IPS DF 19.7 (cell line): ENCODE measurements at places on chromosomes 1 and 21.

GRCh38 chr1:7264101-7264500 is 478.8 kb downstream of the CAMTA1 start:
- DNase-seq, result no peak

DNA sequence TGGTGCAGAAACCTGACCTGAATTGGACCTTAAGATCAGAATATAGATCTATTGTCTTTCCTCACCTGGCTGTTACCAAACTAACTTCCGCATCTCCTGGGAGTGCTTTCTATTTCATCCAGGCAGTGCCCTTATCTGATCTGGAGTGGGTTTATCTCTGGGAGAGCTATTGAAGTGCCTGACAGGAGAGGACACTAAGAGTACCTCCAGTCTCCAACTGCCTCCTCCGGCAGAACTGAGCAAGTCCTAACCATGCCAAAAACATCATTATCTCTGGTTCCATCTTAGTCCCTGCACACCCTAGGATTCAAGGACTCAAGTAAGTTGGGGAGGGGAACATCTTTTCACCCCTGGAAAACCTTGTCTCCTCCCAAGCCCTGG is 12.4 kb upstream of the KCNJ15 start:
- DNase-seq, result no peak

DNA sequence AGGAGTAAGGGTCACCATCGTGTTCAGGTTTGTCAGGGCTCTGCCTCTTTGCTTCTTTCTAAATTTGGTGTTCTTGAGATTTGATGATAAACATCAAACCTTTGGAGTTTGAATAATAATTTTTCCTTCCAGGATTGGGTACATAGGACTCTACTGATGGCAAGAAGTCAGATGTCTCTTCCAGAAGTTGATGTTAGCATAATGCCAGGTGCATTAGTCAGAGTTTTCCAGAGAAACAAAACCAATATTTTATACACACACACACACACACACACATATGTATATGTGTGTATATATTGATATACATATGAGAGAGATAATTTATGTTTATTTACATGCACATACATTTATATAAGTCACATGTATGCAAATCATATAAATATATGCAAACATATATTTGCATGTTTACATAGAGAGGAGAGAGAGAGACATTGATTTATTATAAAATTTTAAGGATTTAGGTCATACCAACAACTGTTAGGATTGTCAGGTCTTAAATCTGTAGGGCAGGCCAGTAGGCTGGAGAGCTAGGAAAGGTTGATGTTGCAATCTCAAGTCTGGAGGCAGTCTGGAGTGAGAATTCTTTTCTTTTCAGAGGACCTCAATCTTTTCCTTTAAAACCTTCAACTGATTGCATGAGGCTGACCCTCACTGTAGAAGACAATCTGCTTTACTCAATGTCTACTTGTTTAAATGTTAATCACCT is 199.2 kb downstream of the HLX start:
- DNase-seq, result no peak

DNA sequence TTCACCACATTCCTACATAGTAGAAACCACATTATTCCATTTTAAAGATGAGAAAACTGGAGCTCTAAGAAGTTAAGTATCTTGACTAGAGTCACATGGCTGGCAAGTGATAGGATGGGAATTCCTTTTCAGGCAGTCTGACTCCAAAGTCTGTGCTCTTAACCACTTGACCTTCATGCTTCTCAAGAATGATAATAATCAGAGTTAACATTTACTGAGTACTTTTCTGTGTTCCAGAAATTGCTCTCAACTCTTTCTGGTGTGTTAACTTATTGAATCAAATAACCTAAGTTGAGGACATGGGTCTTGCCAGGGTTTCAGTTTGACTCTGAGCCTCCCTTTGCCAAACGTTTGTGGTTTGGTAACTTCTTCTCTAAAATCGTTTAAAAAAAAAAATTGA is 169.4 kb downstream of the RASAL2 start:
- no peak for DNase-seq

DNA sequence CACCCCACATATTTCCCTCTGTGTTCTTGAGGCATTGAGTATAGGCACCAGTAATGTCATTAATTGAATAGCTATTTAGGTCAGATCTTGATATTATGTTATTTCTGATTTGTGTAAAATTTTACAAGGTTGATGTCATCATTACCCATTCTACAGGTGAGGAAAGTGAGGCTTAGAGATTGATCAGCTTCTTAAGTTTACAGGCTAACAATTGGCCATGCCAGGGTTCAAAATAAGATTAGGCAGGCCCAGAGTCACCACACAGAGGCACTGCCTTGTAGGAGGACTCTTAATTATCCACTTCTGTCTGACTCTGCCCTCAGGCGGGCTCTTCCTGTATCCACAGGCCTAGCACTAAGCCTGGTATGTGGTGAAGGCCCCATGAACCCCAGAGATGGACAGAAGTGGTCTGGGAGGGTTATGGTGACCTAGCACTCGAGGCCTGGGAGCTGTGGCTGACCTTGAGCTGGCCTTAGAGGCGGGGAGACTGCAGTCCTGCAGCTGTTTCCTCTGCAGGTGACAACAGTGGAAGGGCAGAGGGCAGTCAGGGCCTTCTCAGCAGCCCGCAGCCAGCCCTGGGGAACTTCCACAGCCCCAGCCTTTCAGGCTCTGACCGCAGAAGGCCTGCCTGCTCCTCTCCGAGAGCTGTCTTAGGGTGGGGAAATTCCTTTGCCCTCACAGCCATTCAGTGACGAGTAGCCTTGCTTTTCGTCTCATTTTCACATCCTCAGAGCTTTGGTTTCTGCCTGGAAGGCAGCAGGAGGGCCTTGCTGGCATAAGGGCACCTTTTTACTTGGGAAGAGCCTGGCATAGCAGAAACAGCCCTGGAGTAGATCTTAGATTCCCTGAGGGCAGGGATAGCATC is 12.2 kb downstream of the ZDHHC18 start:
- no peak for DNase-seq

GRCh38 chr1:172977296-172978017 is 73.3 kb downstream of the TNFSF18 start:
- no peak for DNase-seq

DNA sequence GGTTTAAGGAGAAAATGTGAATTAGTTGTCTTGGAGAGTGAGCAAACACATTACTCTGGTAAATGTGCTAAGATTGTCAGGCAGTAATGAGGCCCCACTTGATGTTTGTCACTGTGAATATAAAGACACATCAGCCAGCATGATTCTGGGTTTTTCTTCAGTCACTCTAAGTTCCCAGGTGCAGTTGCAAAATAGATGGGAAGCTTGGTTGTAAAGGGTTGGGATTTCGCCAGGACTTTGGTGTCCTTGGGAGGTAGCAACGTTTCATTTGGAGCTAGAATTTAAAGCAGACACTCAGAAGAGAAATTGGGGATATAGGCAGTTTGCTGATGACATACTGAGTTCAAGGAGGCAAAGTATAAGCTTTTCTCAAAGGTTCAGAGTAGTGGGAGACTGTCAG is 154.3 kb downstream of the MAST2 start:
- DNase-seq, result no peak

DNA sequence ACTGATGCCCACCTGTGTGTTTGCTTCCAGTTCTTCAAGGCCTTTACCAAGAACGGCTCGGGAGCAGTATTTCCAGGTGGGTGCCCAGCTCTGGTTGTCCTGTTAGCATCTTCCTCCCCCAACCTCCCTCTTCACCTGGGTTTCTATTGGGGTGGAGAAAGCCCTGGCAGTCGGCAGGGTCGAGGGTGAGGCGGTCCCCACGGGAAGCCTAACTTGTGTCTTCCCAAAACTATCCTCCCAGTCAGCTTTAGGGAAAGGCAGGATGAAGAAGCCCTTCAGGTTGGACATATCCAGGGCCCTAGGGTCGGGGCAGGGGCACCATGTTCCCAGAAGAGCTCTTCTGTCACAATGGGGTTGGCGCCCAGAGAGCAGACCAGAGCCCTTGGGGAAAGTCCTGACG is 20.6 kb downstream of the QSOX1 start:
- DNase-seq, result no peak

GRCh38 chr1:112322018-112322417 is 74.0 kb upstream of the CTTNBP2NL start:
- no peak for DNase-seq

DNA sequence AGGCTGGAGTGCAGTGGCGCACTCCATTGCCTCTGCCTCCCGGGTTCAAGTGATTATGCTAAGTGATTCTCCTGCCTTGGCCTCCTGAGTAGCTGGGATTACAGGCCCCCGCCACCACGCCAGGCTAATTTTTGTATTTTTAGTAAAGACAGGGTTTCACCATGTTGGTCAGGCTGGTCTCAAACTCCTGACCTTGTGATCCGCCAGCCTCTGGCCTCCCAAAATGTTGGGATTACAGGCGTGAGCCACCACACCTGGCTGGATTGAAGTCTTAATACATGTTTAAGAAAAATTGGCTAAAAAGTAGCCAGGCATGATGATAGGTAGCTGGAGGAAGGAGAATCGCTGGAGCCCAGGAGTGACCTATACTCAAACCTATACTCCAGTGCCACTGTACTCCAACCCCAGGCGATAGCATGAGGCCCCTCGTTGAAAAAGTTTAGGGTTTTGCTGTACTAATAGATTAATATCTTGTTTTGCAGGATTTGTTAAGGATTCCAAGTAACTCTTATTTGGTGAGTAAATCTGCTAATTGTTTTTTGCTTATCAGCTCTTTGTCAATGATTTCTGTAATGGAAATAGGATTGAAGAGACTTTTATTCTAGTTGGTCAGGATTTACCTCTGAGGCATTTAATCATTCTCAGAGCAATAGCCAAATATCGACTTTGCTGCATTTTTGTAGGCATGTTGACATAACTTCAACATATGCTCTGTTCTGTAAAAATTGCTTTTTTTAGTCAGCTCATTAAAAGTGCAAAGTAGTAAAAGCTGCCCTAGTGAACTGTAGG is 2.0 kb downstream of the RCC1 start:
- no peak for DNase-seq

DNA sequence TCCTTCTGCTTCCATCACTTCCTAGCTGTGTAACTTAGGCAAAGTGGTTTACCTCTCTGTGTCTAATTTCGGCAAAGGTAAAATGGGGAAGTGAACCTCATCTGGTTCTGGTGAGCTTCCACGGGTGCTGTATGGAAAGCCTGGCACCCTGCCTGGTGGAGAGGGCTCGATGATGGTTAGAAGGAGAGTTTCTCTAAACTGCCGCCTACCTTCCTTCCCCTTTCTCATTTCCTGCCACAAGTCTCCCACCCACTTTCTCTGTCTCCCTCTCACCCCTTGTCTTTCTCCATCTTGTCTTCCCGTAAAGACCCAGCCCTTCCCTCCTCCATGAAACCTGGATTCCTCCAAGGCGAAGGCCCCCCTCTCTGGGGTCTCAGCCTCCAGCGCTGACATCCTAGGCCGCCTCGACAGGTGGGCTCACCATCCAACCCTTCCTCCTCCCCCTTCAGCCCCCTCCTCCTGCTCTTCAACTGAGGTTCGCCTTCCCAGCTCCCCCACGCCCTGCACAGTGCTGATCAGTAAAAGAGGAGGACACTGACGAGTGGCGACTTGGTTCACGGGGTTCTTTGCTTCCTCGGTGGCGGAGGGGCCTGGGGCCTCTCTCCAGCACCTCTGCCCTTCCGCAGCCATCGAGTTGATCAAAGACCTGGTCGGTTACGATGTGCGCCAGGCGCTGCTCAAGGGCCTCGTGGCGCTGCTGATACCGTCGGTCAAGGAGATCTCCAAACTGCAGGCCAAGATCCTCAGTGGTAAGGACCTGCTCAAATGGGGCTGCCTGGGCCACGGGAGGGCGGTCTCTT is 7.3 kb downstream of the RNU5D-1 start:
- DNase-seq, result no peak

DNA sequence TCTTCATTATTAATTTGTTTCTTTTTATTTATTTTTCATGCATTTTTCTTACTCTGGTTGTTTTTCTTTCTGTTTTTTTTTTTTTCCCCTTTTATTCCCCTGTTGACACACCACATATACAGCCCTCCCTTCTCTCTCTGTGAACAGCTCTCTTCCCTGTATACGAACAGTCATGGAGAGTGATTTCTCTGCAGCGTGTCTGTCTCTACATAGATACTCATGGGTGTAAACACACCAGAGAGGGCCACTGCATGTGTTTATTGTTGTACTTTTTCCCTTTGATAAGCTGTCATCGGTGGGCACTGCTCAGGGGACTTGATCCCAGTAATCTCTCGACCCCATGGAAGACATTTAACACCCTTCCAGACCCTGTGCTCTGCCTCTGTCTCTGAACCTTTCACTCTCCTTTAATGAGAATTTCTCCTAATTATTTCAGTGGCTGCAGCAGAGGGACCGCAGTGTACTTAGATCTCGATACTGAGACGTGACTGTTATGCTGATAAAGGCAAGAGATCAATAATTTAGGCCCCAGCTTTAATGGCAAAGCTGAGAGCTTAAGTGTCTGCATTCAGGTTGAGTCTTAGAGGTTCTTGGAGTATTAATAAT is 113.1 kb downstream of the PBX1 start:
- DNase-seq, result no peak

- no peak for DNase-seq
Measured at GRCh38 chr1:46612937-46613660, 3.5 kb downstream of the MOB3C start.

DNA sequence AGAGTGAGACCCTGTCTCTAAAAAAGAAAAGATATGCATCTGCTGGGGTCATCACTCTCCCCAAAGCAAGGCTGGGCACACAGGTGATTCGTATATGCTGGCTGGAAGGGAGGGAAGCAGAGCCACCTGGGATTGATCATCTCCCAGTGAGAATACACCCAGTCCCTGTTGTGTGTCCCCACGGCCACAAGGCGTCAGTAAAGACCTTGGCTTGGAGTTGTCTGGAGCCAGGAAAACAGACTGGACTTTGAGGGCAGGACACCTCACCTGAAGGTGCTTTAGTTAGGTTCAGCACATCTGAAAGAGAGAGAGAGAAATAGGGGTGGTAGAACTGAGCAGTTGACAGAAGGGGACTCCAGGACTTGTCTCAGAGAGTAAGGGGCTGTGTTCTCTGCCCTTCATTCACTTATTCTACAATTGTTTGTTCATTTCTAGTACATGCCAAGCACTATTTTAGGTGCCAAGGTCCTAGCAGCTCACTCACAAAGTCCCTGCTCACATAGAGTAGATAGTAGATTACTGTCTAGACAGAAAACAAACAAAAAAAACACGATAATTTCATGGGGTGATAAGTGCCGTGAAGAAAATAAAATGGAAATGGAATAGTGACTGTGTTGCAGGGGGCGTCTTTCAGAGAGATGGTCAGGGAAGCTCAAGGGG is 13.5 kb downstream of the CITED4 start:
- DNase-seq, result peak; percentile 63

GRCh38 chr1:12630946-12631530 is 12.8 kb upstream of the AADACL4 start:
- no peak for DNase-seq

DNA sequence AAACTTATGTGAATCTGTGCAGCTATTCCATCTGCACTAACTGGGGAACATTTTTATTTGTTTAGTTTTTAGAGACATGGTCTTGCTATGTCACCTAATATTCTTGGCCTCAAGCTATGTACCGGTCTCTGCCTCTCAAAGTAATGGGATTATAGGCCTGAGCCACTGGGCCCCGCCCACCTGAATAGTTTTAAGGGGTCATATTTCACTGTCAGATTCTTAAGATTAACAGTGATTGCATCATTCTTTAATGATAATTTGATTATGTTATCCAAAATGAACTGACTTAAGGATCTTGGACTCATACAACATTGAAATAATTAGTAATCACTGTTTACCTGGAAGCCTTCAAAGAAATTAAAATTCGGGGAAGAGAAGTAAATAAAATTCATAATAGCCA is 12.6 kb upstream of the KLF18 start:
- DNase-seq, result no peak
